Ovary (tissue), 10 donors: ENCODE measurements at places on chromosomes 16 and 17. TPM values are rescaled to one million over a fixed set of nuclear protein-coding genes. Genes with fewer than 3 reads are reported as not detected.

GRCh38 chr17:61253362-61253761 lies 146.3 kb upstream of the TBX2 start:
- no peaks in the 10 kb centered on the region for H3K27me3 ChIP-seq
- H3K4me1 ChIP-seq = peaks cover 3% of the 10 kb centered on the region
- H3K27ac ChIP-seq = no peak overlapping the region
- H3K36me3 ChIP-seq = no peaks in the 10 kb centered on the region

DNA sequence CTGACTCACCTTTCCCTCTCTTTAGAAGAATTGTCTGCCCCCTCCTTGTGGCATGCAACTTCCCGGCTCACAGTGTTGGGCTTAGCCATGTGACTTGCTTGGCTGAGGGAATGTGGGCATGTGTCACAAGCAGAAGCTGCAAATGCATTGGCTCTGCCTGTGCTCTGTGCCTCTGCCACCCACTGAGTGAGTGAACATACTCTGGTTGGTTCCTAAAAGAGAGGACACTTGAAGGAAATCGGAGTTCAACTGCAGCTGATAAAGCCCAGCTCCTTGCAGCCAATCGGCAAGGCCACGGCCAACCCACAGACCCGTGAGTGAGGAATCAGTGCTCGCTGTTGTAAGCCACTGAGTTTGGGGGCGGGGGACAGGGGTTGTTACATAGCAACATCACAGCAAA lies 10.9 kb upstream of the GINS2 start:
- H3K36me3 ChIP-seq = no peaks in the 10 kb centered on the region
- H3K27me3 ChIP-seq = no peaks in the 10 kb centered on the region

- DNase-seq = no peak
- no peaks in the 10 kb centered on the region for H3K27me3 ChIP-seq
- no peaks in the 10 kb centered on the region for H3K36me3 ChIP-seq
- no peak overlapping the region for H3K27ac ChIP-seq
- no peak overlapping the region for H3K4me3 ChIP-seq
Measured at GRCh38 chr17:74522381-74523105, 8.7 kb downstream of the CD300LB start.

GRCh38 chr17:27778183-27778582 lies 22.1 kb downstream of the NOS2 start:
- H3K4me1 ChIP-seq = no peaks in the 10 kb centered on the region
- no peaks in the 10 kb centered on the region for H3K27me3 ChIP-seq

GRCh38 chr16:55585631-55586030 lies 19.1 kb downstream of the CAPNS2 start:
- no peak overlapping the region for H3K27ac ChIP-seq
- H3K4me3 ChIP-seq = no peak overlapping the region
- DNase-seq = no peak
- H3K27me3 ChIP-seq = no peaks in the 10 kb centered on the region

GRCh38 chr16:1877089-1877488 lies 5.1 kb upstream of the MEIOB start:
- no peaks in the 10 kb centered on the region for H3K36me3 ChIP-seq
- no peak overlapping the region for H3K4me3 ChIP-seq
- peaks cover 3% of the 10 kb centered on the region for H3K27me3 ChIP-seq
- H3K4me1 ChIP-seq = peaks cover 3% of the 10 kb centered on the region
- no peak for DNase-seq

DNA sequence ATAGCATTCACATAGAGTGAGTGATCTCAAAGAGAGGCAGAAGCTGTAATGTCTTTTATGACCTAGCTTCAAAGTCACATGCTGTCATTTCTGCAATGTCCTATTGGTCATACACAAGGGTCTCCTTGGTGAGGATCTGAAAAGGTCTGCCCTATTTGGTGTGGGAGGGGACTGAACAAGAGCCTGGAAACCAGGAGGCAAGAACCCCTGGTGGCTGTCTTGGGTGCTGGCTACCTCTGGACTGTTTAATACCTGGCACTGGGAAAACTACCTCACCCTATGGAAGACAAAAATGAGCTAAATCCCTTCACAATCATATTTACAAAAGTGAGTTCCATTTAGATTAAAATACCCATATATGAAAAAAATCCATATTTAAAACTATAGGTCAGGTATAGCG lies 9.0 kb downstream of the KCTD13 start:
- H3K4me1 ChIP-seq = no peaks in the 10 kb centered on the region
- no peak overlapping the region for H3K27ac ChIP-seq
- no peak for DNase-seq
- no peak overlapping the region for H3K4me3 ChIP-seq
- no peaks in the 10 kb centered on the region for H3K27me3 ChIP-seq

DNA sequence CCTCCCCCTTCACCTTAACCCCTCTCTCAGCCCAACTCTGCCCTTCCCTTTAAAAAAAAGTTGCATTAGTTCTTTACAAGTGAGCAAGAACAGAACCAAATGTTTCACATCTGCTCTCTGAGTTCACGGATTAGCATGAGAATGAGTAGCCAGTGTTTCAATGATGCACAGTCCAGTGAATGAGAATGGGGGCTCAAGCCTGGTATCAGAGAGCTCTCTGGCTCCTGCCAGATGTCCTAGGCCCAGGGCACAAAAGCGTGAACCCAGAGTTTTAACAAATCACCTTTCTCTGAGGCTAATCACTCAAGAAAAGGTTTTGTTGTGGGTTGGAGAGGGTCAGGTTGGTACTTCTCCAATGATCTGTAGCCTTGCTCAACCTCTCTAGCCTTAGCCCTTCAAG lies 41.5 kb upstream of the HS3ST3A1 start:
- DNase-seq = no peak
- no peak overlapping the region for H3K27ac ChIP-seq
- no peaks in the 10 kb centered on the region for H3K27me3 ChIP-seq
- no peaks in the 10 kb centered on the region for H3K4me1 ChIP-seq

GRCh38 chr17:9271989-9272388 lies 250.7 kb downstream of the NTN1 start:
- no peaks in the 10 kb centered on the region for H3K36me3 ChIP-seq
- peaks cover 4% of the 10 kb centered on the region for H3K4me1 ChIP-seq

DNA sequence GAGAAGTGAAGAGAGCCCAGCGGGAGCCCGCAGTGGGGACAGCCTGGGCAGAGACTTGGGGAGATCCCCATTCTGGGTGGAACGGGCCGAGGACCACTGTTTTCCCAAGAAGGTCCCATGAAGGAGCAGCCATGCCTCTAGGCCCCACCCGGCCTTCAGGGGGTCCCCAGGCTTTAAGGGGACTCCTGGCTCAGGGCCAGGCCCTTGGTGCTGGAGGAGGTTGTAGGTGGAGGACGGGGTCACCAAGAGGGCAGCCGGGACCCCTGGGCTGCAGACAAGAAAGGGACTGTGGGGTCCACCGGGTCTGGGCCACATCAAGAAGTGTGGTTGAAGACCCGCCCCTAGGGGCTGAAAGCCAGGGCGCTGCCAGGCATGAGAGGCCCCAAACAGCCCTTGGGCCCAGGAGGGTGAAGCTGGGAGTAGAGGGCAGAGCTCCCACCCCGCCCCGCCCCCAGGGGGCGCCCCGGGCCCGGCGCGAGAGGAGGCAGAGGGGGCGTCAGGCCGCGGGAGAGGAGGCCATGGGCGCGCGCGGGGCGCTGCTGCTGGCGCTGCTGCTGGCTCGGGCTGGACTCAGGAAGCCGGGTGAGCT lies at the start of gene PRSS21:
Gene PRSS21 (plus strand): TSS at position 487 of the 589 bp plus-strand sequence. CDS start 32 bp downstream, at position 519.
- H3K36me3 ChIP-seq = no peaks in the 10 kb centered on the region
- H3K27ac ChIP-seq = no peak within 1 kb of the TSS
- no peaks in the 10 kb centered on the region for H3K27me3 ChIP-seq

DNA sequence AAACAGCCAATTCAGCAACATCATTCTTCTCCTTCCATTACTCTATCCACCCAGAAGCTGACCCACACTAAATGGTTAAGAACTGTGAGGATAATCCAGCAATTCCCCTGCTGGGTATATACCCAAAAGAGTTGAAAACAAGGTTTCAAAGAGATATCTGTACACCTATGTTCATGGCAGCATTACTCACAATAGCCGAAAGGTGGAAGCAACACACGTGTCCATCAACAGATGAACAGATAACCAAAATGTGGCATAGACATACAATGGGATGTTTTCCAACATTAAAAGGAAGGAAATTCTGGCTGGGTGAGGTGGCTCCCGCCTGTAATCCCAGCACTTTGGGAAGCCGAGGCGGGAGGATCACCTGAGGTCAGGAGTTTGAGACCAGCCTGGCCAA lies 19.9 kb downstream of the MIS12 start:
- no peaks in the 10 kb centered on the region for H3K4me1 ChIP-seq
- H3K36me3 ChIP-seq = no peaks in the 10 kb centered on the region
- H3K27me3 ChIP-seq = no peaks in the 10 kb centered on the region
- no peak overlapping the region for H3K4me3 ChIP-seq
- DNase-seq = no peak
- no peak overlapping the region for H3K27ac ChIP-seq

GRCh38 chr16:12541672-12542071 lies 262.0 kb downstream of the CPPED1 start:
- H3K4me1 ChIP-seq = no peaks in the 10 kb centered on the region
- H3K4me3 ChIP-seq = no peak overlapping the region
- H3K27me3 ChIP-seq = no peaks in the 10 kb centered on the region

- no peaks in the 10 kb centered on the region for H3K27me3 ChIP-seq
- no peaks in the 10 kb centered on the region for H3K36me3 ChIP-seq
- H3K4me3 ChIP-seq = no peak overlapping the region
Measured at GRCh38 chr17:77827511-77827910, 131.0 kb upstream of the TNRC6C start.

- no peak overlapping the region for H3K27ac ChIP-seq
- no peaks in the 10 kb centered on the region for H3K4me1 ChIP-seq
- no peaks in the 10 kb centered on the region for H3K27me3 ChIP-seq
- DNase-seq = no peak
Measured at GRCh38 chr17:34082404-34082803, 172.7 kb upstream of the CCL2 start.

Gene CCL3
- total RNA-seq = 0.57 TPM

Gene HSPB9
- total RNA-seq = 0.37 TPM

Gene KRTAP2-1
- not detected for total RNA-seq

Gene CPNE7
- 2.5 TPM for total RNA-seq

Gene LLGL2
- total RNA-seq = 9.9 TPM

Gene CA7
- not detected for total RNA-seq
